ENCODE measurements at places on chromosomes 2 and 18.
A peak's percentile ranks its signal among the peaks of the same experiment; 100 is the strongest.

- no peak for DNase-seq
Measured at GRCh38 chr2:76675212-76675611, 847.0 kb downstream of the LRRTM4 start.

GRCh38 chr2:24739354-24740025 lies 53.7 kb downstream of the PTRHD1 start:
- DNase-seq, result no peak

DNA sequence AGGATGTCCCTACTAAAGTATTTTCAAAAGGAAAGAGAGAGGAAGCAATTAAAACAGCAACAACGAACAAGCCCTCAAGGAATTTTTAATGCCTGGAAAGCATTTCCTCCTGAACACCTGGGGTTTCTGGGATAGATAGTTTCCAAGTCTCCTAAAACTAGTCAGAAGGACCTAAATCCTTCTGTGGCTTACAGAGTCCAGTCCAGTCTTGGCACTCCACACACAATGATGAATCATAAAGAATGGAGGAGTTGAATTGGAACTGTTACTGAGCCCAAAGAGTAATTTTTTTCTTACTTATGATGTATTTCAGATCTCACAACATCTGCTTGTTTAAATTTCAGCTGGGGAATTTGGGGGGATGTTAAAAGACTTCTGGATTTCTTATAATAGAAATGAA lies 144.6 kb upstream of the SETBP1 start:
- peak; percentile 11 for DNase-seq

DNA sequence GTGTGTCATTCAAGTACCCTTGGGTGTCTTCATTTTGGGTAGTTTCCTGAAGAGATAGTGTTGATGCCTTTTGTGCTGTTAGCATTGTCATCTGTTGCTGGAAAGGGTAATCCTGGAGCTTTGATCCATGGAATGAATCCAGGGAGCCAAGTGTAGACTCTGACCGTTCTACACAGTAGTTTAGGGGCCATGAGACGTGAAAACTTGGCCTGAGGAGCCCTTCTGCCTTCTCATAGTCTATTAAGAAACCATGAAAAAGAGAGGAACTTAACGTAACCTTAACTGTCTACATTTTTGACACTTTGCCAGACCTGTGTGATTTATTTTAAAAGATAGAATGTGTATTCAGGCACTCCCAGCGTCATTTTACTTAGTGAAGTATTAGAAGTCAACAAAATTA lies 194.0 kb downstream of the BABAM2 start:
- DNase-seq, result no peak

- DNase-seq, result no peak
Measured at GRCh38 chr18:44798433-44799048, 117.9 kb downstream of the SETBP1 start.

- DNase-seq, result no peak
Measured at GRCh38 chr2:70014959-70015358, 53.5 kb upstream of the ASPRV1 start.

GRCh38 chr18:37634516-37634915 lies 68.9 kb upstream of the CELF4 start:
- no peak for DNase-seq

GRCh38 chr2:50126845-50127244 lies 905.1 kb downstream of the NRXN1 start:
- DNase-seq, result no peak

- DNase-seq, result no peak
Measured at GRCh38 chr2:231139796-231140195, 15.0 kb upstream of the HTR2B start.

DNA sequence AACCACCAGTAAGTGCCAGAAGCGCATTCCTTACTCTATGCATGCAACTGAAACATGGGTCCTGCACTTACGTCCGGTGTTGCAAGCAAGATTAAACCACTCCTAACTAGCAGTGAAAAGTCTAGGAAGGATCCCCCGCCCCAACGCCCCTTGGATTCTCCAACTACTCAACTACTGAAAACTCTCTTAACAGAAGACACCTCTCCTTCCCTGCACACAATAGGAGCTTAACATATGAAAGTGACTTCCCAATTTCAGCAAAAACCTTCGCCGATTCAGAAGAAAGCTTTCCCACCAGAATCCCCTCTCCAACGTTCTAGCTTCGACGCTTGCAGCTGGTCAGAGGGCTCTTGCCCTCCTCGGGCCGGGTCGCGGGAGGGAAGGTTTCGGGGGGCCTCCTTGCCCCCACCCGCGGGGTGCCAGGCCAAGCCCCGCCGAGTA lies 578 bp downstream of the IWS1 start:
- DNase-seq, result peak; percentile 61

DNA sequence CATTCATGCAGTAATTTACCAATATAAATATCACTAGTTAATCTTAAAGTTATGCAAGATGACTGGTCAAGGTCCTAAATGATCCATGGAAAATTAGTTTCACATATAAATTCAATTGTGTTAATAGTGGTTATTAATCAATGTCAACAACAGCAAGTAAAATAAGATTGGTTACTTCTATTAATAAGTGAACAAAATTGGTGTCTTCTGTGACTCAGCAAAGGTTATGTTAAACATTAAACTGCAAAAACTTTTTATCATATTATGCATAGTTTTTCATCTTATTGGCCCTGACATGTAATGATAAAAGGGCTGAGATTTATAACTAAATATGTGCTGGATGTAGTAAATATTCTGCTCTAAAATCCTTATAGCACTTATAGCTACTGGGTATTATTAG lies 359.0 kb upstream of the UBE2E3 start:
- DNase-seq, result no peak

DNA sequence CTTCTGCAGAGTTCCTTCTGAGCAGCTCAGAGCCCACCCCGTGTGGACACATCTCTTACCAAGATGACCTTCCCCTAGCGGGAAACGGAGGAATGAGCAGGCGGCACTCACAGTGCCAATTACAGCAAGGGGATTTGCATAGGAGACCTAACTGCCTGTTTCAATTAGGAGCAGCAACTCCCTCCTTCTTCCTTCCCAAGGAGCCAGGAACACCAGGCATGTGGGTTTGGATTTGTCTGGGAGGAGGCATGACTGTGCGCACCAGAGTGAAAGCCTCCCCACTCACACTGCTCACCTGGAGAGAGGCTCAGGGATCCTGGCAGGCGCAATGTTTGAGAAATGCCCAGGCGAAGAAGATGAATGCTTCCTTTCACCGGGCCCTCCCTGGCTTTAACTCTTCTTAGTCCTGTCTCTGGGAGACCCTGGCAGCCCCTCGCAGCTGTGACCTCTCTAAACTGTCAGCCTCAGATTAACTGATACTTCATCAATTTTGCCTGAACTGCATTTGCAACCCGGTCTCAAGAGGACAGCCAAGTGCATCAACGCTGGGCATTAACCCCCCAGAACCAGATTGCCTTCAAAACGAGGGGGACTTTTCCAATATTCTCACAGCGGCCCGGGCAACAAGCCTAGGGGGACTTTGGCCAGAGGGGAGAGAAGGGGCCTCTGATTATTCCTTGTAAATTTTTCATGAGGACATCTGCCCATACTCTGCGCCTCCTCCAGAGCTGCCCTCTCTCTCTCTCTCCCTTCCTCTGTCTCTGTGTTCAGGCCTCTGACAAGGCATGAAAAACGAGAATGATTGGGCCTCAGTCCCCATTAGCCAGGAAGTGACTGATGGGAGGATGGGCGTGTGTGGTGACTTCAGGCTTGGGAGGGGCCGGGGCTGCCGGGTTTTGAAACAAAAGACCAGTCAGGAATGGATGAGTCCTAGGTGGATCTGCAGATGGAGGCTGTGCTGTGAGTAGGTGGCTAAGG lies 93.8 kb downstream of the CMPK2 start:
- peak; percentile 62 for DNase-seq

DNA sequence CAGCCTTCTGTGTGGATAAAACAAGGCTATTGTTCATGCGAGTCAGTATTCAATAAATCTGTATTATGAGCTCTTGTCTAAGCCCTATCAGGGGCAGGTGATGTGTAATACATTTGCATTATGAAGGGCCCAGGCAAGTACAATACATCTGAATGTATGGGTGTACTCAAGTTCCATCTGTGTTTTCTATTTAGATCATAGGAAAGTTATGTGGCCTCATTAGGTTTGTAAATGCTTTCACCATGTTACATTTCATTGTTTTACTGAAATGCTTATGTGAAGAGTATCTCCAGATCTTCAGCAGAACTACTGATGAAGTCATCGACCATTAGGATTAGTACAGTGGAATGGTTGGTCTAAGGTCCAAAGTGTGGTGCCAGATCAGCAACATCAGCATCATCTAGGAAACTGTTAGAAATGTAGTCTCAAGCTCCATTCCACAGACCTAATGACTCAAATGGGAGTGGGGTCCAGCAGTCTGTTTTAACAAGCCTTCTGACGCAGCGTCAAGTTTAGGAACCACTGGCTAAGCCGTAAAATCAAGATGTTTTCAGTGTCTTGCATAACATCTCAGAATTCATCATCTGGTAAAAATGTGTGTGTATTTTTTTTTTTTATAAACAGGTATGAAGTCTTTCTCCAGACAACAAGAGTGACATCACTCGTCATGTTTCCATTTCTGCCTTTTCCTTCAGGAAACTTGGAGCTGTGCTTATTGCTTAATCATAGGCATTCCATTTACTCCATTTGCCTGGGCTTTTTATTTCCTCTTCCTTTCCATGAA lies 80.5 kb downstream of the LYPD6 start:
- no peak for DNase-seq

Data from kidney (tissue), 22 donors.